ENCODE measurements at places on chromosomes 3 and 15. TPM values are rescaled to one million over a fixed set of nuclear protein-coding genes. Genes with fewer than 3 reads are reported as not detected.

The C3orf18 gene
- total RNA-seq, result 3.3 TPM

DNA sequence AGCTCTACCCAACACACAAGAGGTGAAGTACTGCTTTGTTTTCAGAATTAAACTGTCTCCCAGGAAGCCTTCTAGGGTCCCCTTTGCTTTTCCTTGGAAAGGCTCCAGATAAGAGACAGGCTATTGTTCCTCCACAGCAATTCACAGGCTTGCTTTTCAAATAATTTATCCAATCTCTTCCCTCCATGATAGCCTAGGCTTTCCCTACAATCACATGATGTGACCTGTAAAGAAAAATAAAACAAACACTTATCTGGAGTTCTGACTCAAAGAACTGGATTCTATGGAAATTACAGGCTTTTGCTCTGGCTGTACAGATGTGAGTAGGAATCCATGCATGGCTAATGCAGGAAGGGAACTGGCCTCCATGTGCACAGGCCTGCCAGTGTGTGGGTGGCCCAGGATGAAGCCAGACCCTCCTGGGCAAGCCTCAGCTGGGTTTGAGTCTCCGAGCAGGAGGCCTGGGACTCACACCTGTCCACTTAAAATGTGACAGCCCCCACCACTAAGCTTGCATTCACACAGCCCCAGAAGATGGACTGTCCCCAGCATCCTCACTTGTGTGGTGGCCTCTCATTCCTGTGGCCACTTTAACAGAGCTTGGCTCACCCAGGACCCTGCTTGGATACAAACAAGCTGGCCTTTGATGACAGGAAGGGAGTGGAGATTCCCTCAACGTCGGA, 75.8 kb upstream of the LEKR1 start:
- DNase-seq, result no peak

- no peak for DNase-seq
Observed at GRCh38 chr3:79406175-79406574, 361.6 kb downstream of the ROBO1 start.

GRCh38 chr3:149330609-149331331, 2.7 kb downstream of the TM4SF18 start:
- DNase-seq, result no peak

DNA sequence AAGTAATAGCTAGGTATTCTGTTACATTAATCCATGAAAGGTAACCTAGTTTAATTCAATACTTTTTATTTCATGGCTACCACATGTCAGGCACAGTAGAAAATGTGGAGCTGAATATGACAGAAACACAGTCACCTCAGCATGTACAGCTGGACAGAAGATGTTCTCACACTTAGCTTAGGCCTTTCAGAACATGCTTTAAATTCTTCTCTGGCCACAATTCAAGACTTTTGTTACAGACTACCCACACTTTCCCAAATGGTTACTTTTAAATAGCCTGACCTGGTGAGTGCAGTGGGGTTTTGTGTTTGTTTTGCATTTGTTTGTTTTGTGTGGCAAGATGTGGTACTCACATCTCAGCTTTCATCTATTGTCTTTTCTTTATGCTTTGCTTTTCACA, 1079.5 kb downstream of the IGSF11 start:
- no peak for DNase-seq
